ENCODE measurements at places on chromosomes 2 and 18. TPM values are rescaled to one million over a fixed set of nuclear protein-coding genes. Genes with fewer than 3 reads are reported as not detected.

The DQX1 gene
- 17.9 TPM for total RNA-seq

The ALPI gene
- total RNA-seq = 8.5 TPM

The AOX1 gene
- 1.9 TPM for total RNA-seq

The RBMS1 gene
- total RNA-seq = 9.7 TPM

The DSC1 gene
- total RNA-seq = not detected

- DNase-seq = no peak
These were observed 79.0 kb downstream of the CRACDL start for GRCh38 chr2:98857001-98857400.

DNA sequence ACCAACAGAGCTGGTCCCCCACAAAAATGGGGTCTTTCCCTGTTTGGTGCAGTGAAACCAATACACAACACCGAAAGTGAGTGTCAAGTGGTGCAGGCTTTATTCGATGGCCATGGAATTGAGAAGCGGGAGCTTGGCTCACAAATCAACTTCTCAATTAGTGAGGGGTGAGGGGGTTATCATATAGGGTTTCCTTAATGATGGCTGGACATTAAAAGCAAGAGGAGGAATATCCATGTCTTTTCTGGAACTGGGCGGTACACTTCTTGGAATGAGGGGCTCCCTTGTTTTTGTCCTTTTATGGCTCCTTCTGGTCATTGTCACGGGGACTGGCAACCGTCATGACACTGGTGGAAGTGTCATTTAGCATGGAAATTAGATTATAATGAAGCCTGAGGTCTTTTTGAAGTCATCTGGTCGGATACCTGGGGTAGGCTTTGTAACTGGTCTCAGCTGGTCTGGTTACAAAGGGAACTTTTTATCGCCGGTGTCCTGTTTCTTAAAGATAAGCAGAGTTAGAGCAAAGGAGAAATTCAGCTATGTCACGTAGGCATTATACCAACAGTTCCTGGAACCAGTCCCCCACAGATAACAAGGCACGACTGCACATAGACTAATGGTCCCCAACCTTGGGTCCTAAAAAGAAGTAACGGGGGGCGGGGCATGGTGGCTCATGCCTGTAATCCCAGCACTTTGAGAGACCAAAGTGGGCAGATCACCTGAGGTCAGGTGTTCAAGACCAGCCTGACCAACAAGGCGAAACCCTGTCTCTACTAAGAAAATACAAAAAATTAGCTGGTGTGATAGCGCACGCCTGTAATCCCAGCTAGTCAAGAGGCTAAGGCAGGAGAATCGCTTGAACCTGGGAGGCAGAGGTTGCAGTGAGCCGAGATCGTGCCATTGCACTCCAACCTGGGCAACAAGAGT, 93.5 kb upstream of the NDUFV2 start:
- no peak for DNase-seq

- peak; percentile 28 for DNase-seq
These were observed 32.2 kb downstream of the QPCT start for GRCh38 chr2:37376421-37377186.

DNA sequence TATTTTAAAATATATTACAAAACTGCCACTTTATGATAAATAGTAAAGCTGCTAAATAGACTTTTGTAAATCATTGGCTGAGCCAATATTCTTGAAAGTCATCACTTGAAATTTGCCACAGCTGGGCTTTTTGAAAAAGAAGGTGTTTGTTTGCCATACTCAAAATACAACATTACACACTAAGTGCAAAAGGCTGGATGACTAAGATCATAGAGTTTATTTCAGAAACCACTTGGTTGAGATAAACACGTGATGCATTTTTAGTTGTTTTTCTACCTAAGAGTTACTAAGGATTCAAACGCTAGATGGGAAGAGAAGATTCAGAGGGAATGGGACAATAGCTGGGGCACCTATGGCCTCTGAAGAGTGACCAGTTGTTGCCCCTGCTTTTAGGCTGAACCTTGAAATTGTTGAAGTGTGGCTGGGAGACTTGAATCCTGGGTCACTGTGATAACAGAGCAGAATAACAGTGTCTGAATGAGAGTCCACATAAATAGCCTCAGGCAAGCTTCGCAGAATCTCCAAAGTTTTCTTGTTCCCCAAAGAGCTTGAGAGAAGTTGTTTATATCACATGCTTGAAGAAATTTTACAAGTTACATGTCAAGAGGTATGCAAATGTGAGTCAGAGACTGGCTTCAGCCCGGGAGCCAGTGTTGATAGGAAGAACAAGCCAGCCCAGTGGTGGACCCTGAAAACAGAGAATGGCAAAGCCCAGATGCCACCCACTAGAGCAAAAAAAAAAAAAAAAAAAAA, 409.8 kb downstream of the GPD2 start:
- no peak for DNase-seq

DNA sequence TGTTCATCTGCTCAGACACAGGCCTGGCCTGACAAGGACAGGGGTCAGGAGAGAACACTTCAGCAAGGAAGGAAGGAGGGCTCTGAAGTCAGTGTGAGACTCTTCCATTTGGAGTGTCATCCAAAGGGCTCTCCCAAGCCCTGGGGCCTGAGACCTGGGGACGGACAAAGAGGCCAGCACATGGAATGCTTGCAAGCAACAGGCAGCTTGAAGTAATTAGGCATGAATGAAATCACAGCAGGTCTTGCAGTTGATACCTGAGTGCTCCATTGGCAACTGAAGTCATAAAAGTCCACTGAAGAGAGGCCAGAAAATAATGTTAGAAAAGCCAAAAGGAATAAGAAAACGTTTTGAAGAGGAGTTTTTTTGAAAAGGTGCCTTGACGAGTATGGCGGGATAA, 231.7 kb downstream of the VAPA start:
- no peak for DNase-seq

DNA sequence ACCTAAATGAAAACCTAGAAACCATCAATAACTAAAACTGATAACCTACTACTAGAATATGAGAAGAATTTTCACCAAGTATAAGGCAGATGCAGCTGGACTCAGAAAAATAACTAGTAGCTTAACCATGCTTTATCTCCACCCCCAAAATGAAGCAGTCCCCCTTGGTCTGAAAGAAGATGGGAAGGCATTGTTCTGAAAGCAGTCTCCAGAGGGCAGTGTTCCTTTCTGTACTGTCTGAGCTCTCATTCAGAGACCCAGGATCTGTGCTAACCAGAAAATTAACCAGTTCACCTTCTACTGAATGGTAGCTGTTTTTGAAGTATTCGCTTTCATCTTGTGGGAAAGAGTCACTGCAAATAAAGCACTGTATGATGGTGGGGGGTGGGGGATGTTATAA, 273.0 kb downstream of the PDE11A start:
- no peak for DNase-seq

GRCh38 chr2:48531141-48531648, 1.2 kb downstream of the STON1 start:
- no peak for DNase-seq

DNA sequence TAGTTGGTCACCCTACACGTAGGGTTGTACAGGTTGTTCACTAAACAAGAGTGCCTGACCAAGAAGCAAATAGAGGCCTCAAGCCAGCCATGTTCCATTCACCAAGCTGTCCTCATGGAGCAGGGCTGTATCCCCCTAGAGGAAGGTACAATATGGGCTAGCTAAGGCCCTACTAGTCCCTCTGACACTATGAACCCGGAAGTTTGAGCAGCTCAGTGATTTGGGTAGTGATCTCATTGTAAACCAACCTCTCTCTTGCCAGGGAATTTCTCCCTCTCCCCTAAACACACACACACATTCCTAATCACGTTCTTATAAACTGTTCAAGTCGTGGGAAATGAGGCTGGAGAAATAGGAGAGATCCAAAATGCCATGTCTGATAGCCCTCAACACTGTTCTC, 6.7 kb upstream of the CYS1 start:
- no peak for DNase-seq

GRCh38 chr18:9184998-9185613, 48.5 kb downstream of the ANKRD12 start:
- no peak for DNase-seq

DNA sequence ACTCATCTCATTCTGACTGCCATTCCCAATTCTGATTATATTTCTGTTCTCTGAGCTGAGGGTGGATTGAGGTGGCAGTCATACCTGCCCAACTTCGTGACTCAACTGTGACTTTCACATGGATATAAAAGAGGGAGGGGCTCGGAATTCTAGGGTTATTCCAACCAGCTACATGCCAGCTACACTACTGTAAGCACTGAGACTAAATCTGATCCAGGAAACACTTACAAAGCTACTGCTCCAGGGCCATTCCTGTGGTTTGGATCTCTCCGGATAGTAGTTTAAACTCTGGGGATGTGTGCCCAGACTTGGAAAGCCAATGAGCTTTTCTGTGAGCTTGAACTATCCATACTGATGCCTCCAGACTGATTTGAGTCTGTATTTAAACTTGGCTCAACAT, 7.9 kb downstream of the MAP2 start:
- DNase-seq = no peak

DNA sequence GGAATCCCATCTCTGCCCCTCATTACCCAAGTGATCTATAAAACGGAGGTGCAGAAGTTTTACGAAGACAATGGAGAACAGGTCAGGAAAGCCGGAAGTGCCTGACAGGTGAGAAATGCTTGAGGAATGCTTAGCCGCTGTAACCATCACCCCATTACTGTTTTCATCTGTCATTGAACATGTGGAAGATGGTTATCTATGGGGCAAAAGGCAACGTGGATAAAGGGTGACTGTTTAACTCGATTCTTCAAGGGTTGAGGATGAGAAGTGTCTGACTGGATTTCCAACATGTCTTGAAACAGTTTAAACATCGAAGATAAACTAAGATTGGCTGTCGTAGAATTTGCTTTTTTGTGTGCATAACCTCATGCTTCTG, 17.3 kb downstream of the HK2 start:
- DNase-seq = no peak

- no peak for DNase-seq
These were observed 87.5 kb upstream of the COPS8 start for GRCh38 chr2:236998236-236998635.

DNA sequence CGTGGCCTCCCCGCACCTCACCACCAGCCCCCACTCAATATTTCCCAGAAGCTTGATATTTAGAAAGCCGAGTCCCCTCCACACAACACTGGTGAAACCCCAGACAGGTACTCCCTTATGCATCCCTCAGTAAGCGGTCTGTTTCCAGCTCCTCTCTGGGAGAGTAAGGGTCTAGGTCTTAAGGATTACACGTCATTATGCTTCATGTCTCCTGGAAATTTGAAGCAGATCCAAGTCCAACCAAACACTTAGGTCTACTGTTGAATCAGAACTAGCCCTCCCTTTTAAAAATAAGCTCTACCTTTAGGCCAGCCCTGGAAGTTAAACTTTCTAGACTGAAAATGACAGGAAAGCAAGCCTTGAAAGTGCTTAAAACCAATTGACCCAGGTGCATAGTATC, 1.5 kb upstream of the OST4 start:
- DNase-seq = no peak

DNA sequence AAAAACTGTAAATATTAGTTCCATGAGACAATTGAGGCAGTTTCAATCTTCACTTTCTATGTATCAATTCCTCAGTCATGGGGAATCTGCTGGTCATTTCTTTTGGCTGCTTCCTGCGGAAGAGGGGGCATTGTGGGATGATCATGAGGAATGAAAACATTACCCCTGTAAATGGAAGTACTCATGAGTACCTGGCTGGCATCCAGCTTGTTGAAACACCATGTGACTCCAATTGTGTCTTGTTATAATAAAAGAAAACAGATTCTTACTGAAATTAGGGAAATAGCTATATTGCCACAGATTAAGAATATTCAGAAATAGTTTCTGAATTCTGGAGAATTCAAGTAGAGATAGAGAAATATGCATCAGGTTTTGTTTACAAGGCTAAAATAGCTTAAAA, 41.6 kb upstream of the GPR39 start:
- no peak for DNase-seq

- DNase-seq = no peak
These were observed 800 bp downstream of the TTC21B start for GRCh38 chr2:165952741-165953211.

DNA sequence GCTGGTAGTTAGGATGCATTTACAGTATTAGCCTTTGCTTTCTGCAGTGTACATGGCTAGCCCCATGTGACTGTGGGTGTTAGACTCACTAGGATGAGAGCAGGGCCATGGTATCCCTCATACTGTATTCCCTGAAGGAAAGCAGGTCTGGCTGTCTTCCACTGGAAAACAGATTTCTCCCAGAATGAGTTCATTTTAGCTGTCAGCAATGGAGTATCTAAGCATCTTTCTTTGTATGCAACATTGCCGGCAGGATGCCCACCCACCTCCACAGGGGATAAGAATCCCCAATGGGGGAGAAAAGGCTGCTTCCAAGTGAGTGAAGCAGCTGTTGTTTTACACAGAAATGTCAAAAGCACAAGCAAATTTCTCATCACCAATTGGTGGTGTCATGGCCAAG, 142.7 kb upstream of the KLHL14 start:
- no peak for DNase-seq

DNA sequence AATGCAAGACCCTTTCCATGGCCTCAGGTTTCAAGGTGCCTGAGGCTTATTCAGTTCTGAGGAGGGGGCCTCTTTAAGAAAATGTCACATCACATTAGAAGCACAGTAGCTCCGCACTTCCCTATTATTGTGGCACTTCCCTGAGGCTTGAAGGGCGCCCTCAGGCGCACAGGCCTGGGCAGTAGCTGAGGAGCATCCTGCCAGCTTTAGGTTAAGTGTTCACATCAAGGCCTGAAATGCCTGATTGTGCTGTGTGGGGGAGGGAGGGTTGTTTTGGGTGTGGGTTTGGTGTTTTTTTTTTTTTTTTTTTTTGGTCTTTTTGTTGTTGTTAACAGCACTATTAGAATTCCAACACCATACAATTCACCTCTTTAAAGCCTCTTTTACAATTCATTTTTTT, 107.9 kb downstream of the CABLES1 start:
- no peak for DNase-seq

- no peak for DNase-seq
These were observed 758.7 kb downstream of the TMEM182 start for GRCh38 chr2:103520547-103520946.

DNA sequence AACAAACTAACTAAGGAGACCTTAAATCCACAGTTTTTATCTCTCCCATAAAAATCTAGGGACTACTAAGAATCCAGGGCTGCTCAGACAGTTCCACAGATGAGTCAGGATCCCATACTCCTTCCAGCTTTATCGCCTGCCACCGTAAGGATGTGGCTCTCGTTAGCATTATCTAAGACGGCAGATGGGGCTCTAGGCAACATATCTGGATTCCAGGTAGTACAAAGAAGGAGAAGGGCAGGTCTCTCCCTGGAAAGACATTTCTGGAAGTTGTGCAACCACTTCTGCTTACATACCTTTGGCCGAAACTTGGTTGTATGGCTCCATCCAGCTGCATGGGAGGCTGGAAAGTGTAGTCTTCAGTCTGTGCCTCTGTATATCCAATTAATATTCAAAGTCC, 149.4 kb downstream of the SP3 start:
- DNase-seq = no peak

Measured in mucosa of descending colon (tissue), 3 donors.